ENCODE measurements at places on chromosomes 7 and 10.

DNA sequence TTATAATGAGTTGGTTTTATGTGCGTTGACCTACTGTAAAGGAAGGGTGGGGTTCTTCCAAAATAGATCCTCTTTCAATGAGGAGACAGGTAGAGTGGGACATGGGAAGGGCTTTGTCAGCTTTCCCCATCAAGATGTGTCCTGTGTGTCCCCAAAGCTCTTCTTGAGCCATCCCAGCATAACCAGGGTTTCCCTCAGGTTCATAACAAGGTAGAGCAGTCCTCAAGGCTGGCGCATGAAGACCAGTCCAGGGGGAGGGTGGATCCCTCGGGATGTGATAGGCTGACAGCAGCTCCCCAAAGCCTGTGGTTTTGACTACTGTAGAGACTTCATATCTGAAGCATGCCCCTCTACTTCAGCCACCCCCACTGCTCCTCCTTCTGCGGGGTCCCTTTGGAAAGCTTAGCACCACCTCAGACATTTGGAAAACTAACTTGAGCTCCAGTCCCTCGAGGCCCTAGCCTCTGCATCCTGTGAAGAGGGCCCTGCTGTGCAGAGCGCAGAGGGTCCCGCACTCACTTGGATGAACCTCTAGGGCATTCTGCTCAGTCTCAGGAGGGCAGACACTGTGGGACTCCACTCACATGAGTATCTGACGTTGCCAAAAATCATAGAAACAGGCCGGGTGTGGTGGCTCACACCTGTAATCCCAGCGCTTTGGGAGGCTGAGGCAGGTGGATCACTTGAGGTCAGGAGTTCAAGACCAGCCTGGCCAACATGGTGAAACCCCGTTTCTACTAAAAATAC, 1.1 kb upstream of the GIMAP8 start:
- DNase-seq: no peak

DNA sequence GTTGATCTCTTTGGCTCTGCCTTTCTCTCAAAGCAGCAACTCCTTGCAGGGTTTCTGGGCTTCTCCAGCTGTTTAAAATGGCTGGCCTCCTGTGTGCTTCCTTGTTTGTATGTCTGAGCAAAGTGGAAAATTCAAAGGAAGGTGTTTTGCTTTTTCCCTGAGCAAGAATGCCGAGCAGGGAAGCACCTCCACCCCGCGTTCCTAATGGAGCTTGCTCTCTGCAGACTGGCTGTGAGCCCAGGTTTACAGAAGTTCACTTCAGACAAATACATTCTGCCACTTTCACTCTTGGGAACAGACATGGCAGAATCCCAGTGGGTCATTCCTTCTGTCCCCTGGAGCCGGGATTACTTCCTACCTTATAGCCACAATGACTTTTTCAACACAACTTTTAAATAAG, 181.8 kb upstream of the AGK start:
- DNase-seq: no peak

GRCh38 chr10:2948127-2948854, 119.1 kb upstream of the PFKP start:
- DNase-seq: no peak

DNA sequence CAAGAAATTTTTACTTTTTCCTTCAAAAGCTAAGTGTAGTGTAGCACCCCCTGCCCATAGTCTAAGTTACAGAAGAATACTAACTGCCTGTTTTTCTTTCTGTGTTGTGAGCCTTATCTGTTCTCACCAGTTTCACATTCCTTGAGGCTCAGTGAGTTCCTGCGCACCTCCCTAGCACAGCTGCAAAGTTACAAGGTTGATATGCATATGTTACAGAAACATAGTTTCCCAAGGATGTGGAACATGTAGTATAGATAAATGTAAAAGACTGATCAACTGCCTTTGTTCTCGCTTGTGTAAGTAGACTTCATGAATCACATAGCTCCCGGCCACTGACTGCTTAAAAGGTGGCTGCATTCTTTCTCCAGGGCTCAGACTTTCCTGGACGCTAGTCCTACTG, 6.7 kb upstream of the ZNF33B start:
- DNase-seq: no peak

DNA sequence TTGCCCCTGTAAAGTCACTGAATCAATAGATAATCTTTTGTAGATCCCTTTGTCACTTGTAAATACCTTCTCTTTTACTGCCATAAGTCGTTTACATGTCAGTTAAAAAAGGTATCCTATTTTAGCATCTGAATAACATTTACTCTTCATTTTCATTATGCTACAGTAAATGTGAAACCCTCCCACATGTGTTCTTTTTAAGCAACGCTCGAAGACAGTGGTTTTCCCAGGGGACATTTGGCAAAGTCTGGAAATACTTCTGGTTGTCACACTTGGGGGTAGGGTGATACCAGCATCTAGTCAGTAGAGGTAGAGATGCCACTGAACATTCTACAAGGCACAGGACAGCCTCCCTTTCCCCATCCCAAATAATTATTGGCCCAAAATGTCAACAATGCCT, 23.7 kb downstream of the ATAD1 start:
- no peak for DNase-seq

DNA sequence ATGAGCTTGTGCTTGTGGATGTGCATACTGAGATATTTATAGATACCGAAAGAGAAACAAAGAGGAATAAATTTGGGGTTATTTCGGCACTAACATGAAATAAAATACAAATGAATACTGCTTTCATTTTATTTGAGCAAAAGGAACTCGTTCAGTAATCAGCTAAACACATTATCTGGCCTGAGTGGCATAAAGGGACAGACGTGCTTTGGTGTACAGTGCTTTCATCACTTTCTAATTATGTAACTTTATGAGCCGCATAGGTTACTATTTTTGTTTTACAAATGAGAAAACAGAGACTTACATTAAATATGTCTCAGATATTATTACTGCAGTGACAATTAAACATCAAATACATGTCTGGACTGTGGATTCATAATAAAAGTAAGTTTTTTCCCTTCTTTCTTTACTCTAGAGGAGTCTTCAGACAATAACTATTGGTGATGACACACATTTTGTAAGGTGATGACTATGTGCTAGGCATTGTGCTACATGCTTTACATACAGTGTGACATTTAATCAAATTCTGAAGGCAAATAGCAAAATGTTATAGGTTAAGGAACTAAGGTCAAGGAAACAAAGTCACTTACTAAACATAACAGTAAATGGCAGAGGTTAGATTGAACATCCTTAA, 503.3 kb downstream of the SORCS1 start:
- no peak for DNase-seq

DNA sequence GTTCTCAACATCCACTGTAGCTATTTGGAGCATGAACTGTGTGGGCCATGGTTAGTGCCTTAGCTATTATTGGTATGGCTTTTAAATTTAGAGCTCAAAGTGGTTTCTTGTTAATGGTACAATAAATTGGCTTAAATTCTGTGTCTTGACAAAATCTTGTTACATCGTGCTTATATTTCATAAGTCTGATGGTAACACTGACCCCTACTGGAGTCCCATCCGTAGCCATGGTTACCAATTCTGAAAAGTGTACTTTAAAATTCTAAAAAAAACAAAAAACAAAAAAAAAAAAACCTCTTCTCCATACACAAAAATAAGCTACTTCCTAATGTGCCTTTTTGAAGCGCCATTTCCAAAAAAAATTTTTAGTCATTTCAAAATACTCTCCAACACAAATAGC, 6.4 kb upstream of the RPP30 start:
- no peak for DNase-seq

- no peak for DNase-seq
These were observed 40.6 kb downstream of the AKR1B15 start for GRCh38 chr7:134589491-134589941.

DNA sequence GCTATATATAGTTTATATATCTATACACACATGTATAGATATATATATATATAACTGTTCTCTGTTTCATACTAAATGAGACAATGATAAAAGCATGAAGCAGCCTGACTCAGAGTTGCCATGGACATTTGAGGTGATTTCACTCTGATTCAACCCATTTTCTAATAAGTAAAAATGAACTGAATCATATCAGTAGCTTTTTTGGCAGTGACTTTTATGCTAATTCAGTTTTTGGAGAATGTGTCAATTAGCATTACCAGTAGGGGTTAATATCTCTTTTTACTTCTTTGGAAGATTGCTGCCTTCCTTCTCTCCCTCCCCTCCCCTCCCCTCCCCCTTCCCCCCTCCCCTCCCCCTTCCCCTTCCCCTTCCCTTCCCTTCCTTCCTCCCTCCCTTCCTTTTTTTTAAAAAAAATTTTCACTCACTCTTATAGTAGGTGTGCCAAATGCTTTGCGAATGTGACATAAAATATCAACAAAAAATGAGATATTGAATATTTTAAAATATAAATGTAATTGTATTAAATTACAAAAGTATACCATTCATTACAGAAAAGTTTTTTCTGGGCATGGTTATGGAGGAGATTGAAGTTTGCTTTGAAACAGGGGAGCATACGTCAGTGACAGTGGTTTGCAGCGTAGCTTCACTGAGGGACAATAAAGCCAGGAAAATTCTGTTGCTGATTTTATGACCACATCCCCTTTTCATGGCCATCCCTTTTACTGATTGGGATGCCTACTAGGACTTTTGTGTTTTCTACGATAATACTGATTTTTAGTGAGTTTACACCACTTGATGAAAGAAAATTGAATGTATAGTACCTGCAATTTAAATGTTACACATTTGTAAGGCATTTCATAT, 64.0 kb upstream of the KLF6 start:
- no peak for DNase-seq

DNA sequence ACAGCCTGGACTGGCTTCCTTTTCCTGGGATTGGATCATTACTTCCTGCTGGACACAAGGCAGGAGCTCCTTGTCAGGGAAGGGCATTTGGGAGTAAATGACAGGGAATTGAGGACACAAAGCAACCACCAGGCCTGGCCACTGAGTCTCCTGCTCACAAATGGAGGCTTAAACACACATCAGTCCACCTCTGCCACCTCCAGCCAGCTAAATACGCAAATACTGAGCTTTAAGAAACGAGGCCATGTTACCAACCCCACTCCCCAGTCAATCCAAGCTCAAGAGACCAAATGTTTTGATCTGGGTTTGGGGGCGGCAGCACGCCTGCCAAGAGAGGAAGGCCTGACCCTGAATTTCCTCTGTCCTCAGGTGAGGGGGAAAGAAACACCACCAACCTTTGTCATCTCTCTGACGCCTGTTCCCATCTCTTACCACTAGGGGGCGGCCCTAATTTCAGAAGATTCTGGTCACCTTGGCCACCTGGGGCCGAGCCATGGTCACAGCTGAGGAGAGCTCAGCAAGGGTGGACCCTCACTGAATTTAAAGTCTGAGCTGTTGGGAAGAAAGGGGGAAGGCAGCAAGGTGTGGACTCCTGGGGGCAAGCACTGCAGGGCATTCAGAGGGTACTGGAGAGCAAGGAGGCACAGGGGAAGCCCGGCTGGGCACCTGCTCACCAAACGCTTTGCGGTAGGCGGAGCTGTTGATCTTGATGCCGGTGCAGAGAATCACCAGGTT, 16.5 kb downstream of the AIFM2 start:
- no peak for DNase-seq

DNA sequence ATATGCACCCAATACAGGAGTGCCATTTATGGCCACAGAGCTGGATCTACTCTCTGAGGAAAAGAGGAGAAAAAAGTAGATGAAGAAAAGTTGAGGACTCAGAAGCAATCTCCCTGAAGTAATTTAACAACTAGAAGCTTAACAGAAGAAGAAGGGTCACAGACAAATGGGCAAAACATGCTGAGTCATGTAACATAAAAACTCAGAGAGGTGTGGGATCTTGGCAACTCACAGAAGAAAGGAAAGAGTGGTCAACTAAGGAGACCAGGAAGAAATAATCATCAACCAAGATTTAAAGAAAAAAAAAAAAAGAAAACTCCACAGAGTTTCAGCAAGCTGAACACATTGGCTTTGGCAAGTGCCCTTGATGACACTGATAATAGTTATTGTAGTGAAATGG, 51.8 kb upstream of the BET1 start:
- DNase-seq: no peak

DNA sequence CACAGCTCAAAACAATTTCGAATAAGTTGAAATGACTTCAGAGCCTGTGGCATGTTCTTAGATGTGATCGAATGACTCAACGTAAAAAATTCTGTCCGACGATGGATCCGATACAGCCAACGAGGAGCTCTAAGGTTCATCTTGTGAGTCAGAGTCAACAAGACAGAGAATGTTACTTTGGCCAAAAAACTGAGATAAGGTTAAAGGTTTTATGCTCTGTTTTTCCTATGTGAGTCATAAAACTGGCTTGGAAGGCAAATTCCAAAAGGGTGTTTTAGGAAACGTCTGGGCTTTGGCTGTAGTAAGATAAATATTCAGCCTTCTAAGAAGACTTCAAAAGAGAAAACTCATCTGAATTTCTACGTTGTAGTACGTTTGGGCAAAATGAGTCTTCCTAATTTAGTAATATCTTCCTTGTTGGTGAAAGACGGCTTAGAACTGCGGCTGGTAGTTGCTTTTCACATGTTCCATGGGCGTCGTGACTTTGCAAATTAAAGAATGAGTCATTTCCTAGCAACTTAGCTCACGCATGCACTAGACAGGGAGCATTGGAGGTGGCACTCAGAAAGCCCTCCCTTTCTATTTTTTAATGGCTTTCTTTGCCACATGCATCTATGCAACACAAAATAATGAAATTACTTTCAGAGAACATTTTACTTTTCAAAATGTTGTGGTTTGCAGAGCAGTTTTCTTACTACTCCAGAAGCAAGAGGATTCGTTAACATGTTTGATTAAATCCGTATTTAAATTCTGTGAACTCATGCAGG, 28.2 kb downstream of the PFKP start:
- no peak for DNase-seq

GRCh38 chr10:89074120-89074519, 83.5 kb downstream of the FAS start:
- no peak for DNase-seq

GRCh38 chr10:12237265-12238220, 41.6 kb downstream of the CDC123 start:
- DNase-seq: no peak

DNA sequence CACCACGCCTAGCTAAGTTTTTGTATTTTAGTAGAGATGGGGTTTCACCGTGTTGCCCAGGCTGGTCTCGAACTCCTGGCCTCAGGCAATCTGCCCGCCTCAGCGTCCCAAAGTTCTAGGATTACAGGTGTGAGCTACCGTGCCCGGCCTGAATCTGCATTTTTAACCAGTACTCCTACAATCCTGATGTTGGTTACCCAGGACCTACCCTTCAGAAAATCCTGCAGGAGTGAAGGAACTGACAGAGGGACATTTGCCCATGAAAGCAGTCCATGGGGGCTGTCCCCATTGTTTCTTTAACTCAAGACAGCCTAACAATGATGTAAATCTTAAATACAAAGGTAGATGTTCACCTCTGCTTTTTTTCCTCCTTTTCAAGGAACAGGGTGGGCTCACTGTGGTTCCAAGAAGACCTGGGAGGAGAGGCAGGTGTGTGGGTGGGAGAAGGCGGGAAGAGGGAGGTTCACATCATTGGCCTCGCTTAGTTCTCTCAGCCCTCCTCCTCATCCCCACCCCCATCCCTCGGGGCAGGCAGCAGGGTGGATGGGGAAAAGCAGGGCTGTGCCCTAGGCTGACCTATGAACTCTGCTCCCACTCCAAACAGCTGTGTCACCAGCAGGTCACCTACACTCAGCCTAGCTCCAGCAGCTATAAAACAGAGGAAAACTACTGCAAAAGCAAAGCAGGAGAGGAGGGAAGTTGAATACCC, 13.5 kb downstream of the LRRC20 start:
- no peak for DNase-seq

GRCh38 chr7:152189061-152189460, 163.6 kb downstream of the GALNT11 start:
- no peak for DNase-seq

GRCh38 chr10:106713846-106714245, 450.7 kb downstream of the SORCS1 start:
- DNase-seq: no peak

- no peak for DNase-seq
These were observed 71.9 kb downstream of the POT1 start for GRCh38 chr7:124857672-124858235.

- no peak for DNase-seq
These were observed 168.3 kb downstream of the UBE2H start for GRCh38 chr7:129784437-129784782.
